ENCODE measurements at places on chromosomes 3 and 15.
A peak's percentile ranks its signal among the peaks of the same experiment; 100 is the strongest.

- DNase-seq, result no peak
These were observed 36.1 kb upstream of the CRTC3 start for GRCh38 chr15:90493647-90494046.

DNA sequence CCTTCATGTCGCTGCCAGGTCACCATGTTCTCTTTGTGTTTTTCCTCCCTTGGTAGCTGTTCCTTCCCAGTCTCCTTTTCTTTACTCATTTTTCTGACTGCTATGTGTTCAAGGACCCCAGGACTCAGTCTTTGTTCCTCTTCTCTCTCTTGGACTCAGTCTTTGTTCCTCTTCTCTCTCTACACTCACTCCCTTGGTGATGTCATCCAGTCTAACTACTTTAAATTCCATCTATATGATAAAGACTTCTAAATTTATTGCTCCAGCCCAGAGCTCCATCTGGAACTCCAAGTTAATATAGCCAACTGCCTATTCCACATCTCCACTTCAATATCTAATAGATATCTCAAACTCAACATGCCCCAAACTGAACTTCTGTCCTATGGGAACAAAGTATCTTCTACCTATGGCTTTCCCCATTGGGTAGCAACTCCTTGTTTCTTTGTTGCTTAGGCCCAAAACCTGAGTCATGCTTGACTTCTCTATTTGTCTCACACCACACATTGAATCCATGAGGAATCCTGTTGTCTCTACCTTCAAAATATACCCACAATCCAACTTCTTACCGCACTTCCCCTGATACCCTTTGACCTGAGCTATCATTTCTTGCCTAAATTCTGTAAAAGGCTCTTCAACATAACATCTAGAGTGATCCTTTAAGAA is 4.9 kb upstream of the DYNC1LI1 start:
- no peak for DNase-seq

DNA sequence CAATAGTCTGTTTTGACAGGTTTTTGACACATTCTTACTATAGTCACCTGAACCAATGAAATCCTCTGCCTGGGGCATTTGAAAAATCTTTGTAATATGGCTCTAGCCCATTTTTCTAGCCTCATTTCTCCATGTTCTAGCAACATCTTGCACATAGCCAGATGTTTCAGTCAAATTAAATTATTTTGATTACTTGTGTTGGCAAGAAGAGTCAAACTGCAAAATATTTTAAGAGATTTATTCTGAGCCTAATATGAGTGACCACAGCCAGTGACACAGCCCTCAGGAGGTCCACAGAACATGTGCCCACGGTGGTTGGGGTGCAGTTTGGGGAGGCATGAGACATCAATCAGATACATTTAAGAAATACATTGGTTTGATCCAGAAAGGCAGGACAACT is 6.9 kb downstream of the IFT122 start:
- DNase-seq, result no peak

GRCh38 chr15:41558400-41559238 is at the start of gene TYRO3:
TSS of gene TYRO3 (plus strand) at chr15:41559212. CDS start at chr15:41559258, 46 bp downstream.
- peak; percentile 64 for DNase-seq

- no peak for DNase-seq
These were observed 263.8 kb downstream of the TBC1D5 start for GRCh38 chr3:17478673-17479072.

DNA sequence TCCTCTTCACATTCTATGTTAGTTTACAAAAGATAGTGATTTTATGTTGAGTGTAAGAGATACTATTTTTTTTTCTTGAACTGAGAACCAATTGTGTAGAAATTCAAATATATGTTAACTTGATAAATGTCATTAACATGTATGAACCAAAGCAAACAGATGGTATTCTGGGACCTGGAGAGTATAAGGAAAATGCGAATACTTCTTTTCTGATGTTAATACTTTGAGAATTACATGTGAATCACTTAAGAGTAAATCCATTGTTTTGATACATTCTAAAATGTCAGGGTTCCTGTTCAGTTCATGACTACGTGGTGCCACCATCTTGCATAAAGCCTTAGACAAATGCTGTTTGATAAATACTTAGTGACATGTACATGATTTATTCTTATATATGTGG is 541.3 kb downstream of the FGF12 start:
- DNase-seq, result no peak

DNA sequence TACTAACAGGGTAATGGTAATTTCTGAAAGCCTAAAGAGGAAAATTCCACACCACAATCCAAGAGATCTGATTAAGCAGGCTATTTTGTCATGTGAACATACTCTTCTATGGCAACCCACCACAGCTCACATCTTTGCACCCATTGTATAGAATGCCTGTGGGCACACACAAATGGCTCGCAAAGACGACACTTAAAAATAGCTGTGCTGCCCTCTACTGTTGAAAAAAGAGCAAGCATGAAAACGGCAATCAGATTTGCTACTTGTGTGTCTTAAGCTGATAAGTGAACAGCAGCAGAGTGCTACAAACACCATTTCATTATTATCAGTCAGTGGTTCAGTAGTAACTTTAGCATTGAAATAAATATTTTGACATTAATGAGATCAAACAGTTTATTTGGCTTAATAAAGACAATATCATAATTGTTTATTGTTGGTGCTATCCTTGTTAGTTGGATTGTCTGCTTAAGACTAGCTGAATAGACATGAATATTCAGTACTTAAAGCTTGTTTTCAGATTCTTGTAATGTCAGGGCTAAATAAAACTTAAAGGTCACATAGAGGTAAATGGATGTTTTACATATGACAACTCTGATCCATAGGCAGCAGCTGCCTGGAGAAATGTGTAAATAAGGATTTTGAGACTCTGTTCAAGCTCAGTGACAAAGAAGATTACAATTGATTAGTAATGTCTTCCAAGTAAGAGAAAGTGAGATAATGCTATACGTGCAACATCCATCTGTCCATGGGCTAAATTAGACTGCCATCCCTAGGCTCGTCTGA is 199.1 kb downstream of the LRRN1 start:
- DNase-seq, result peak; percentile 2

- peak; percentile 72 for DNase-seq
These were observed 525.5 kb upstream of the CFAP20DC start for GRCh38 chr3:59575113-59576001.

- no peak for DNase-seq
These were observed 418.5 kb downstream of the NSUN3 start for GRCh38 chr3:94481226-94481898.

DNA sequence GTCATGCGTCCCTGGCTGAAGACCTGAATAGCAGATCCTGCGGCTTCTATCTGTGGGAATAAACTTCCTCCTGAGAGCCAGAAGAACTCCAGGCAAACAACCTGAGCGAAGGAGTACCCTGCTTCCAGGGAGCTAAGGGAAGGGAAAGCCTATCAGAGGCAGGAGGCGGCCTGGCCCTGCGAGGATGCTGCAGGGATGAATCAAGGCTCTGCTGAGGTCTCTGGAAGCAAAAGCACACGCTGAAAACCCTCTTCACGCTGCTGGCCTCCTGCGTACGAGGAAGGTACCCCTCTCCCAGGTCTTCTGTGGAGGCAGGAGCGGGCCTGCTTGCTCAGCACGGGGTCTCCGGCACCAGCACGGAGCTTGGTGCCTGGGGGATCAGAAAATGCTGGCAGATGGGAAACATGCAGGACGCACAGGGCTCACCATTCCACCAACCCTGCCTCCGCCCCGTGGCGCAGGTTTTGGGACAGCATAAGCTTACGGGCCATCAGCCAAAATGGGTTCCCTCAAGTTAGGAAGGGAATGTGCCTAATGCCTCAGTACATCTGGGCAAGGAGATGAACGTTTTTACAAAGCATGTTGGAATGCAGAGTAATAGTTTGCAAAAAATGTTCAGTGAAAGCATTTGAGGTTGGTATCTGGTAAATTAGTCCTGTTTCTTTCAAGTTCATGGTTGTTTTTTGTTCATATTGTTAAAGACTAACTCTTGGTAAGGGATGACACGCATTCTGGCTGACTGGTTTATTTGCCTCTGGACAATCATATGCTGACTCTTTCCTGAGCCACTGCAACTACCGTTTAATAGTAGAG is 72.3 kb downstream of the CHSY1 start:
- DNase-seq, result no peak

Measured in anterior cingulate cortex (tissue), 58 donors.